ENCODE measurements at places on chromosomes 4 and X.

DNA sequence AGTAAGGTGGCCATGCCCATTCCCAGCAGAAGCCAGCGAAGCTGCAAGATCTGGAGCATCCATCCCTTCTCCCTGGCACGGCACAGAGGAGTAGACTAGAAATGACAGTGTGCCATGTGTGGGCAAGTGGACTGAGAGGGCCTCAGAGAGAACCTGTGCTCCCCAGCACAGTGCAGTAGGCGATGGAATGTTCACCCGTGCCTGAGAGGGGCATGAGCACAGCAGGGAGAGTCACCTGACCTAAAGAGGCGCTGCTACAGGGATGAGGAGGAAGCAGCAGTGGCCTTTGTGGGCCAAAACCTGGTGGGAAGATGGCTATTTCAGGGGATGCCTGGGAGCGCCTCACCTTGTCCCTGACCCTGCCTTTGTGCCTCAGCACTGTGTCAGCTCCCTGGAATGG is 8.0 kb upstream of the CDKN2AIP start:
- DNase-seq, result no peak

DNA sequence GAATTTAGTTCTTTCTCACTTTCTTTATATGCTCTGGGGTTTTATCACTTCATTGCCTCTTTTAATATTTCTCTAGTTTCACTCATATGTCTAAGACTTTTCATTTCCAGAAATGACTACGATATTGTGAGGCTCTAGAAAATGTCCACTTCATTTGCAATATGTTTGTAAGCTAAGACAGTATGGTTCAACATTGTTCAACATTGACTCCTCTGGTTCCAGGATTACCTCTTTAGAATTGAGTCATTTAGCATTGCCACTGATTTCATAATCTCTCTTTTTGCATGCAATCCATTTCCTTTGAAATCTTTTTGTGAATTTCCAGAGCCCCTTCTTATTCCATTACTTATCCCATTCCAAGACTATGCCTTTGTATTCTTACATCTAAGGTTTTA is 32.3 kb downstream of the BBS12 start:
- DNase-seq, result no peak

DNA sequence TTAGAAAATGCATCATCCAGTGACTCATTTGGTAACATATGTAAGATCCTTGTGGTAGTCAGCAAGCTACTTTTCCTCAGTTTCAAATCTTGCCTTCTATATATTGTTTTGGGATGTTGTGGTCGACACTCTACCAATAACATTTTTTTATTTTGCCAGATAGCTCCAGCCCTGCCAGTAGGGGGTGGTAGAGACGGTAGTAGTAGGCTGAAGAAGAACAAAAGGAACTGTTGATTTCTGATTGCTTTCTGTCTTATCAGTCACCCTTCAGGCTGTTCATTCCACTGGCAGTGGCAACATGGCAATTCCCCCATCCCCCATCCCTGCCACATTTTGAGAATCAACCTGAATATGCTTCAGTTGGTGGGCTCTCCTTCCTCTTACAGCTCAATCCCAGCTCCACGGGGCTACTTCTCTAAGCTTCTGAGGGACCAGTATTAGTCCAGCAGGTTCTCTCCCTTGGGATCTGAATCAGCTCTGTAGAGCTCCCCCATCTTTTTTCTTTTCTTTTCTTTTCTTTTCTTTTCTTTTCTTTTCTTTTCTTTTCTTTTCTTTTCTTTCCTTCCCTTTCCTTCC is 171.5 kb upstream of the VEGFC start:
- no peak for DNase-seq

DNA sequence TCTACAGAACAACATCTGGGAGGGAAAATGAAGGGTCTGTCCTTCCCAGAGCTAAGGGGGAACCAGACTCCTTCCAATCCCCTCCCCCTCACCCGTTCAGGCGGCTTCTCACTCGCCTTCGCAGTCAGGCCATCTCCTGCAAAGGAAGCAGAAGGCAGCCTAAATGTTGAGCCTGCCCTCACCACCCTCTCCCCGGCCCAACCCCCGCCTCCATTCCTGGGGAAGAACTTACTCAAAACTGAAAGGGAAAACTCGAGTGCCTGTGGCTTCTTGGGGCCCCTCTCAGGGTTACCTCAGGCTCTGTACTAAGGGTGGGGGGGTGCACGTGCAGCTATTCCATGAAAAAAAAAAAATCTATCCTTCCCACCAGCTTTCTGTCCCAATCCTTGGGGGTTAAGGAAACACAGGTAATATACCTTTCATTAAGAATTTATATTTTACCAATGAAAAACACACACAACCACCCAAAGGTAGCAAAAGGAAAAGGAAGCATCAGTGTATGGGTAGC is 2.4 kb downstream of the ZMYM3 start:
- no peak for DNase-seq

- DNase-seq, result no peak
These were observed 7.7 kb downstream of the SASH3 start for GRCh38 chrX:129787336-129788055.

- DNase-seq, result no peak
These were observed 22.7 kb upstream of the PGRMC2 start for GRCh38 chr4:128310266-128310697.

DNA sequence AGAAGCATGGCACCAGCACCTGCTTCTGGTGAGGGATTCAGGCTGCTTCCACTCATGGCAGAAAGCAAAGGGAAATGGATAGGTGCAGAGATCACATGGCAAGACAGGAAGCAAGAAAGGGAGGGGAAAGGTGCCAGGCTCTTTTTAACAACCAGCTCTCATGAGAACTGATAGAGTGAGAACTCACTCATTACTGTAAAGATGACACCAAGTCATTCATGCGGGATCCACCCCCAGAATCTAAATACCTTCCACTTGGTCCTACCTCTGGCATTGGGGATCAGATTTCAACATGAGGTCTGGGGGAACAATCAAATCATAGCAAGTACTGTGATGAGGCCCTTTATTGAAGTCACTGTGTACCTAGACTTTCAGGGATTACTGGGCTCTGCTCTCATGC is 72.0 kb upstream of the PRDM5 start:
- DNase-seq, result no peak

DNA sequence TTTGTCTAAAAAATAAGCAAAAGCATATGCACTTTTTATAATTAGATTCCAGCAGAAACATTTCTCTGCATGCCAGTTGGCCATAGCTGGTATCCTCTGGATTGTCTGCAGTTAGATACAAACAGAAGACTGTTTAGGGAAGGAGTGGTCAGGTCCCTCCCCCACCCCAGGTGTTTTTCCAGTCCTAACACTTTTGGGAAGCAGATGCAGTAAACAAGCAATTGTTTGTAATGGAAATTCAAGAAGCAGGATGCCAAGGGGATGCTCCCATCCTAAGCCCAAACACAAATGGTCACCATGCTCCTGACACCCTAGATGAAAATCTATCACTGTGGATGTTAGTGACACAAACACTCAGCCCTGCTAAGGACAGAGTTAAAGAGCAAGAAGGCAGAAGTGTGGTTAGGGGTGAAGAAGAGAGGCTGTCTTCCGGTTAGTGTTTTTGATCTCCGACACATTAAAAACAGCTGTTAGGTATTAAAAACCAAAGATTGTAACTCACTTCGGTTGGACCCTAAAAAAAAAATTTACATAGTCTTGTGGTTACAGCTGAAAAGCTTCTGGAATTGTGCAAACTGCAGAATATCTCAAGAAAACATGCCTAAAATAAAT is 7.9 kb downstream of the LEF1 start:
- no peak for DNase-seq

- DNase-seq, result no peak
These were observed 345.9 kb downstream of the PACRGL start for GRCh38 chr4:21046141-21046540.

DNA sequence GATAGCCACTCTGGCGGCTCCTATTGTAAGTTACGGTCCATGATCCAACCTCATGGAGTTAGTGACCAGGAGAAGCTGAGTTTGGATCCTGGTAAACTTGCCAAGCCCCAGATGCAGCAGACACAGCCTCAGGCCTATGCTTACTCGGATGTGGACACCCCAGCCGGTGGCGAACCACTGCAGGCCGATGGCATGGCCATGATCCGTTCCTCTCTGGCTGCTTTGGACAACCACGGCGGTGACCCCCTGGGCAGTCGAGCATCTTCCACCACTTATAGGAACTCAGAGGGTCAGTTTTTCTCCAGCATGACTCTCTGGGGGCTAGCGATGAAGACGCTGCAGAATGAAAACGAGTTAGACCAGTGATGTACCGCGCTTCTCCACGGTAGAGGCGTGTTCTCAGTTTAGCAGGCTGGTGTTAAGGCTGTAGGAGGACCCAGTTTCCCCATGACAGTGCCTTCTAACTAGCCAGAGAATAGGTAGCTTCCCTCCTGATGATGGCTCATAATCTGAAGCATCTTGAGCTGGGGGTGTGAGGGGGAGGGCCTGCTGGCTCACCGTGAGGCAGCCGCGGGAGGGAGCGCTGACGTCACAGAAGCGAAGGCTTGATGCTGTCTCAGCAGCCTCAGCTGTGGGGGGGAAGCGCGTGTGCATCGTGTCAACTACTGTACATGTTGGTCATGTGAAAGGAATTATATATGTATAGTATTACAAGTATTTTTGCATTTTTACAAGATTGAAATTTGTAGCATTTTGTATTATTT is 31.1 kb downstream of the ZBTB49 start:
- no peak for DNase-seq

- DNase-seq, result no peak
These were observed 266.2 kb upstream of the LDB2 start for GRCh38 chr4:17164666-17165065.

- DNase-seq, result no peak
These were observed 15.2 kb downstream of the HSD17B11 start for GRCh38 chr4:87375719-87376291.

DNA sequence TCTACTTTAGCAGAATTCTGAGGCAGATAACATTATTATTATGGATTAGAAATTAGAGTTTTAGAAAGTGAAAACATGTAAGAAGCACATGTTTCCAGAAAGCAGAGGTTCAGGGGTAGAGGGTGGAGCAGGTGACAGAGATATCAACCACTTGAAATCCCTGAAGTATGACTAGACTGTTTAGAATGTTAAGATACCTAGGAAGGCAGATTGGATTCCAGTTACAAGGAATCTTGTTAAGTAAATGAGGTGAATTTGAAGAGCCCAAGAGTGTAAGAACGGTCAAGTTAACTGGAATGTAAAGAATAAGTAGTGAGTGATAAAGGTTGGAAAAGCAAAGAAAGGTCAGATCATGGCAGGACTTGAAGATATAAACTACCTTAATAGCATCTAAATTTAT is 37.6 kb downstream of the ARSJ start:
- no peak for DNase-seq

GRCh38 chr4:24262616-24263015 is 321.7 kb downstream of the DHX15 start:
- no peak for DNase-seq

DNA sequence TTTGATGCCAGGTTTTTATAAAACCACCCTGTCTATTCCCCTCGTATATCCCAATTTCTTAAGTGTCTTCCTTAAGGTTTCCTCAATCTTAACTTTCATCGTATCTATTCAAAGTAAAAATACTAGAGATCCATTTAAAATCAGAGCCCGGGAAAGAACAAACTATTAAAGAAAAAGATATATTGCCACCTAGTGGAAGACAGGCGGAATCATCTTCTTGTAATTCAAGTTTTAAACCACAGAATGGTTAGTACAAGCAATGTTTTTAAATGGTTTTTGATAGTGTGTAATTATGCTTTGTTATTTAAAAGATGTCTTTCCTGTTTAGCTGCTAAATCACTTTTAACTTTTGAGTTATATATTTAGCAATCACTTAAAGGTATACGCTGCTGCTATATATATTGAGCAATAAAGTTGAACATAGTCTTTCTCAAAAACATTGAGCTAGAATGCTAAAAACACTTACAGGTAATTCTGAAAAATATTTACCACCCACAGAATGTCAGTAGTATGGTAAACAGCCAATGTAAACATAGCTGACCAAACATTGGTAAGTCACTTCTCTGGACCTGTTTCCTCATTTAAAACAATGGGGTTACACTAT is 18.2 kb downstream of the PRDM8 start:
- peak; percentile 52 for DNase-seq

DNA sequence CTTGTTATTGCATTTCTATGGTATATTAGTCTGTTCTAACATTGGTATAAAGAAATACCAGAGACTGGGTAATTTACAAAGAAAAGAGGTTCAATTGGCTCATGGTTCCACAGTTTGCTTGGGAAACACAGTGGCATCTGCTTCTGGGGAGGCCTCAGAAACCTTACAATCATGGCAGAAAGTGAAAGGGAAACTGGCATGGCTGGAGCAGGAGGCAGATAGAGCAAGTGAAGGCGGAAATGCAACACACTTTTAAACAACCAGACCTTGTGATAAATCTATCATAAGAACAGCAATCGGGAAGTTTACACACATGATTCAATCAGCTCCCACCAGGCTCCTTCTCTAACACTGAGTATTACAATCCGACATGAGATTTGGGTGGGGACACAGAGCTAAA is 346.6 kb upstream of the GNPDA2 start:
- no peak for DNase-seq

DNA sequence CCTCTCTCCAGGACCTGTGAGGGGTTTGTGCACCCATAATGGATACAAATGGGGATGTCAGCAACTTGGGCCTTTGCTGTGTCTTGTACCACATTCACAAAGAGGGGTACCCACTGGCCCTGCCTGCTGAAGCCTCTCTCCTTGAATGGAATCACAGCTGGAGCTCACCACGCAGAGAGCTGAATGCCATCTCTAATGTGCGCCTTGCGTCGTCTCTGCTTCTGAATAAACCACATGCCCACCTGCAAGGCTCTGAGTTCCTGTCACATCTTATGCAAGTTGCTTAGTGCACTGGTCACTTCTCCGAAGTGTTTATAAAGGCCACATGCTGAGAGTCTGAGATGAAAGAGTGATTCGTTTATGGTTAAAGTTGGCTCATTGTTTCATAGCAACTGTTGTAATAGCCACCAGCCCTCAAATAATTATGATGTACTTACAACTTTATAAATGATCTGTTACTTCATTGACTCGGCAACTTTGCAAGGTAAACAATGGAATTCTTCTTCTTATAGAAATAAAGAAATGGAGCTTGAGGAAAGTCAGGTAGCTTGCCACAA is 6.2 kb upstream of the PUDP start:
- no peak for DNase-seq

- no peak for DNase-seq
These were observed 39.3 kb upstream of the SMARCAD1 start for GRCh38 chr4:94168321-94168720.

DNA sequence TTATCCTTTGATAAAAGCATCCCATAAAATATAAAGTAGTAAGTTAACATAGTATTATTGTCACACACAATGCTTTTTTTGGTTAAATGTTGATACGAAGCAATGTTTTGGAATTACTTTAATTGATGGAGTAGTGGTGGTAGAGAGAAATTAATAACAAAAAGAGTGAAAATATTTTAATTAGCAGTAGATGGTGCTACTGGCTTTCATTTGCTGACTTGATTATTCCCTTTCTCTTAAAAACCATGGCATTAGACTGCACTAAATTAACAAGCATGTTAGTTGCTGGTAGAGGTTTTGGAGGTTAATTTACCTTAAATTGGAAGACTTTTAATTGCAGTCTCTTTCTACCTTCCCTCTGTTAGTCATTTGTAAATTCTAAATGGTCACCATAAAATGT is 8.9 kb upstream of the DCK start:
- no peak for DNase-seq

- no peak for DNase-seq
These were observed at the start of gene SPON2 for GRCh38 chr4:1172228-1172851. SPON2 (minus strand) TSS chr4:1172583.
